Breast epithelium (tissue), 4 donors: ENCODE measurements at places on chromosomes 13 and 19. TPM values are rescaled to one million over a fixed set of nuclear protein-coding genes. Genes with fewer than 3 reads are reported as not detected.

The RFPL4A gene
- not detected for total RNA-seq

The SMIM44 gene
- total RNA-seq = not detected

The SIGLEC12 gene
- not detected for total RNA-seq

The MCF2L gene
- total RNA-seq = 77.3 TPM

The ZNF112 gene
- total RNA-seq = 3.8 TPM

The PPM1N gene
- total RNA-seq = 2.3 TPM

GRCh38 chr19:45090034-45090433, 2.9 kb upstream of the PPP1R37 start:
- H3K4me1 ChIP-seq = peaks cover 14% of the 10 kb centered on the region
- H3K4me3 ChIP-seq = no peak overlapping the region
- H3K27ac ChIP-seq = no peak overlapping the region
- no peak for DNase-seq
- no peaks in the 10 kb centered on the region for H3K36me3 ChIP-seq

- no peaks in the 10 kb centered on the region for H3K27me3 ChIP-seq
- no peaks in the 10 kb centered on the region for H3K36me3 ChIP-seq
- H3K4me1 ChIP-seq = no peaks in the 10 kb centered on the region
- H3K4me3 ChIP-seq = no peak overlapping the region
Observed at GRCh38 chr13:76067850-76068249, 431.7 kb downstream of the LMO7 start.

DNA sequence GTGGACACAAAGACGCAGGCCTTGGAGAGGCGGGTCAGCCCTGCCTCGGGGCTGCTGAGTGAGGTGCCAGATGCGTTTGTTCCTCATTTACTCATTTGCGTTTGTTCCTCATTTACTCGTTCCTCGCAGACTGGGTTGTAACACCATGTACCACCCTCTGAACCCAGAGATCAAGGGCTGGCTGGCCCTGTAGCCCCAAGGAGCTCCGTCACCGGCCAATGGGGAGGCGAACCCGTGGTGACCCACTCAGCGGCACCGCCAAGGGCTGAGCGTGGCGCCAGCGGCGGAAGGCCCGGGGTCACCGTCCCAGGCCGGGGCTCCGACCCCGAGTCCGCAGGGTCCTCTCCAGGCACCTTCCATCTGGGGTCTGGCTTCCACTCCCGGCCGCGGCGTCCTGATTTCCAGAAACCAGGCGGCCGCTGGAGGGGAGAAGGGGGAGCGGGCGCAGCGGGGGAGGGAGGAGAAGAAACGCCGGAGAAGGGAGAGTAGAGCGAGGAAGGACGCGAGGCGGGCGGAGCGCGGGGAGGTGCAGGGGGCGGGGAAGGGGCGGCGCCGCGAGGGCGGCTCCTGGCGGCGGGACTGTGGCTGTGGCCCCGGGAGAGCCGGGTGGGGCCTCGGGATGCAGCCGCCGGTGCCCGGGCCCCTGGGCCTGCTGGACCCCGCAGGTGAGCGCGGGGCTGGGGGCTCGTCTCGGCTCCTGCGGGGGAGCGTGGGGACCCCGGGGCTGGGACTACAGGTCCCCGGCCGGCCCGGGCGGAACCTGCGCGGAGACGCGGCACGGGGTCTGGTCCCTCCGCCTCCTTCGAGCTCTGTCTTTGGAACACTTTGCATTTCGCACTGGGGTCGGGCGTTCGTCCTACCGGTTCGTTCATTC, at the start of gene TMEM255B:
Gene TMEM255B, plus strand, starts transcription at position 576 of the 874 bp plus-strand sequence. Its CDS starts 44 bp downstream, at position 620.
- H3K36me3 ChIP-seq = no peaks in the 10 kb centered on the region
- peak; percentile 83 for DNase-seq
- H3K27ac ChIP-seq = peak within 1 kb of the TSS; percentile 62
- peak within 1 kb of the TSS; percentile 64 for H3K4me3 ChIP-seq

- no peak overlapping the region for H3K4me3 ChIP-seq
- DNase-seq = no peak
- H3K36me3 ChIP-seq = no peaks in the 10 kb centered on the region
- no peaks in the 10 kb centered on the region for H3K4me1 ChIP-seq
Observed at GRCh38 chr13:26688286-26688685, 72.3 kb downstream of the GPR12 start.

- no peaks in the 10 kb centered on the region for H3K36me3 ChIP-seq
- H3K27ac ChIP-seq = peak within 1 kb of the TSS; percentile 57
- DNase-seq = peak; percentile 71
- H3K4me1 ChIP-seq = no peaks in the 10 kb centered on the region
- H3K4me3 ChIP-seq = peak within 1 kb of the TSS; percentile 66
Observed at GRCh38 chr13:41456768-41457588, at the start of gene RGCC. RGCC (plus strand) TSS chr13:41457550; CDS start chr13:41457708, 158 bp downstream.
